ENCODE measurements at places on chromosomes 13 and 19.

DNA sequence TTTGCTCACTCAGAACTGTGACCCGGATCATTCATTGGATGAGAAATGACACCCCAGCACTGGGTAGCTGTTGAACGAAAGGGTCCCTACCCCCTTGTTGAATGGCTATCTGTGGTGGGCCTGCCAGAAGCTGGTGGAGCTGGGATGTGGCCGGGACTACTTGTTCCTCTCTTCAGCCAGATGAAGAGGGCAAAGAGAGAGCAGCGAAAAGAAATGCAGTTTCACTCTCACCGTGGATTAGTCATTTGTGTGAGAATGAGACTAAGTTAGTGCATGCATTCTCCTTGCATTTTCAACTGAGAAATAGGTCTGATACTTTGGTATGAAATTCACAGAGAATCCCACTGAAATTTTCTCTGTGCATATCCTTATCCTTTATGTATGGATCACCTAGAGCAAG is 553.1 kb downstream of the IRS2 start:
- no peak for DNase-seq

GRCh38 chr13:20964904-20965303 is 62.4 kb upstream of the XPO4 start:
- DNase-seq: no peak

GRCh38 chr13:110731072-110731471 is 17.6 kb downstream of the ING1 start:
- DNase-seq: no peak

DNA sequence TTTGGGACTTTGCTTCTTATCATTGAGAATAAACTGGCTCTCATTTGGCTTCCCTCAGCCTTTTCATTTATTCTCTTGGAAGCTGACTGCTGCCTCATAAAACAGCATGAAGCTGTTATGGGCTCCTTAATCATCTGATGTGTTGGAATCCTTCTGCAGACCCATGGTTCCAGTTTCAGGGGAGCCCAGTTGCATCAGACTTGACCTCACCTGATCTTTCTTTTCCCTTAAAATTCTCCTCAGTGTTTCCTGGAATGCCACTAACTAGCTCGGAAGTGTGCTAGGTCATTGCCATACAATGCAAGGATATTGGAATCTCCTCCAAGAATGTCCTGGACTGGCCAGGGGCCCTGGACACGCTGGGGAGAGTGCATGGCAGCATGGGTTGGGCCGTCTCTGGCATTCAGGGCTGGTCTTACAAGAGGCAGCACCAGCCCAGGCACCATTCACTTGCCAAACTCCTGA is 158.7 kb downstream of the FLT1 start:
- DNase-seq: no peak

- no peak for DNase-seq
Measured at GRCh38 chr13:78478183-78478582, 125.2 kb downstream of the POU4F1 start.

DNA sequence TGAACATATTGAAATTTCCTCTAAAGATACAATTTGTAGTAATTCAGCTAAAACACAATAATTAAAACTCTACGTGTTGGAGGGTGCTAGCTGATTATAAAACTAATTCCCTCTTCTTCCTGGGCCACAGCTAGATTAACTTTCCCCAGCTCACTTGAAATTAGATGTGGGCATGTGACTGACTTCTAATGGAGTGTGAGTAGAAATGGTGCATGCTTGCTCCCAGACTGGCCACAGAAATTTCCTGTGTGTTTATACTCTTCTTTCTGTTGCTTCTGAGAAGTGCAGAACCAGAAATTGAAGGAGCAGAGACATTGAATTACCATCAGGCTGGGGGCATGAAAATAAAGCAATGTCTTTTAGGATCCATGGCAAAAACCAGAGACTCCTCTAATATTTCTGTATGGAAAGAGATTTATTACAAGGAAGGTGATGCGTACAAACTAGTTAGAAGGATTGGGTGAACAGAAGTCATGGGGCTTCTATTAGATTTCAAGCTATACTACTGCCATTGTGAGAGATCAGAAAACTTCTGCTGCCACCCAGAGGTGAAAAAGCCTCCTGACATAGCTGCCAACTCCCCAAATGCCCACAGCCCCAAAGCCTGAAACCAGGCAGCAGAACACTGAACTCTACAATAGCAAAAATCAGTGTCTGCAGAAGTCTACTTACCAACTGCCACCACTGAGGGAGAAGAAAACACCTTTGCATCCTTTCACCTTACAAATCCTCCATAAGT is 379.2 kb upstream of the MIR17HG start:
- peak; percentile 24 for DNase-seq

- DNase-seq: no peak
Measured at GRCh38 chr13:26372747-26373146, 118.8 kb downstream of the CDK8 start.

DNA sequence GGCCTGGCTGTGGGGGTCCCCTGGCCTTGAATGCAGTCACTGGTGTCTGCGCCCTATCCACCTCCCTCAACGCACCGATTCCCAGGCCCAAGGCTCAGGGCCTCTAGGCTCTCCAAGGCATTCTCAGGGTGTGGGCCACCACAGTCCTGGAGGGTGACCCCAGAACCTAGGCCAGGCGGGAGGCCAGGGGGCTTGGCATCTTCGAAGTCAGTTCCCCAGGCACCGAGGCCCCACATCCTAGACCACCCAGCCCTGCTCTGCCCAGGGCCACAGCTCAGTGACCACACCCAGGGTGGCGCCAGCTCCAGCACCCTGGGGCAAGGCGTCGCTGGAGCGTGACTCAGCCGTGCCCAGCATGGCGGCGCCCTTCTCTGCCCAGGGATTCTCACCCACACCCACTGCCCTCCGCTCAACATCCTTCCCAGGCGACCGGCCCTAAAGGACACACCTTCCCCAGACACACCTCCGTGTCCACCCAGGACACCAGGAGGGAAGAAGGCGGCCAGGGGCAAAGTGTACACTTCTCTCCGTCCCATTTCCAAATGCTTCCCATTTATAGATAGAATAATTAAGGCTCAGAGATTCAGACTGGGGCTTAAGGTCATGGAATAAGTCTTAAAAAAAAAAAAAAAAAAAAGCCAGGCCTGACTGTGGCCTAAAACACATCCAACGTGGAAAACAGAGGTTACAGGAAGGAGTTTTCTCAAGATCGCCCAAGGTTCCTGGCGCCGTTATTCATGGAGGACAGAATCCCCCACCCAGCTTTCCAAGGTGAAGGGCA is 36.4 kb upstream of the NANOS3 start:
- no peak for DNase-seq

DNA sequence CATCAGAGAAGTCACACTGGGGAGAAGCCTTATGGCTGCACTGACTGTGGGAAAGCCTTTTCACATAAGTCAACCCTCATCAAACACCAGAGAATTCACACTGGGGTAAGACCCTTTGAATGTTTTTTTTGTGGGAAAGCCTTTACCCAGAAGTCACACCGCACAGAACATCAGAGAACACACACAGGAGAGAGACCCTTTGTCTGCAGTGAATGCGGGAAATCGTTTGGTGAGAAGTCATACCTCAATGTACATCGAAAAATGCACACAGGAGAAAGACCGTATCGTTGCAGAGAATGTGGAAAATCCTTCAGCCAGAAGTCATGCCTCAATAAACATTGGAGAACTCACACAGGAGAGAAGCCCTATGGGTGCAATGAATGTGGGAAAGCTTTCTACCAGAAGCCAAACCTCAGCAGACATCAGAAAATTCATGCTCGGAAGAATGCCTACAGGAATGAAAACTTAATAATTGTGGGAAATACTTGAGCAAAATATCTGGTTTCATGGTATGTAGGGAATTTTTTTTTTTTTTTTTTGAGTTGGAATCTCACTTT is 30.7 kb downstream of the ZNF793 start:
- DNase-seq: no peak

- DNase-seq: no peak
Measured at GRCh38 chr19:14775869-14776586, 2.3 kb downstream of the ADGRE2 start.

DNA sequence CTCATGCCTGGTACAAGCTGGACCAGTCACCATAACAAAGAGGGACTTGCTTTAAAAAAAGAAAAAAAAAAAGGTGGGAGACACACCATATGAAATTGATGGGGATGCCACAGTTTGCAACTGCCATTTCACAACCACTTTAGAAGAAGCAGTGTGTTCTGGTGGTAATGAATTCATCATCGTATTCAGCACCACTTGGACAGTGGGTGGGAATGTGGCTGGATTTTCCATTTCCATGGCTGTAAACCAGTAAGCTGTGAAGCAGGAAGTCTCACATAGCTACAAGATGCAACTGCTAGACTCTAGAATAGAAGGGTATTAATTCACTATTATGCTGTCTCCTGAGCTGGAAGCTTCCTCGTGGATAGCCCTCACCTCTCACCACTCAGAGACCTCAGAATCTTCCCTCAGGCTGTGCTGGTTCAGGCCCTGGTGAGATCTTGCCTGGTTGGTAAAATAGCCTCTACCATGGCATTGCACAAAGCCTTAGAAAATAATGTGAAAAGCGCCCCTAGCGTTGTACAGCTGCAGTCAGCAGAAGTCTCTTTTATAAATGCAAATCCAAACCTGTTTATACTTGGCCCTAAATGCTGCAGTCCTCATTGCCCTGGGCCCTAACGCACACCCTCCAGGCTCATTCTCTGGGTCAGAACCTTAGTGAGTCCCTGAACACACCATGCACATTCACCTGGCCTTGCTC is 150.7 kb downstream of the KCTD15 start:
- no peak for DNase-seq

- DNase-seq: no peak
Measured at GRCh38 chr19:49873834-49874233, 3.3 kb downstream of the AKT1S1 start.

GRCh38 chr13:31980830-31981229 is 50.7 kb upstream of the FRY start:
- no peak for DNase-seq

- DNase-seq: no peak
Measured at GRCh38 chr13:76438050-76438449, 448.2 kb downstream of the KCTD12 start.

DNA sequence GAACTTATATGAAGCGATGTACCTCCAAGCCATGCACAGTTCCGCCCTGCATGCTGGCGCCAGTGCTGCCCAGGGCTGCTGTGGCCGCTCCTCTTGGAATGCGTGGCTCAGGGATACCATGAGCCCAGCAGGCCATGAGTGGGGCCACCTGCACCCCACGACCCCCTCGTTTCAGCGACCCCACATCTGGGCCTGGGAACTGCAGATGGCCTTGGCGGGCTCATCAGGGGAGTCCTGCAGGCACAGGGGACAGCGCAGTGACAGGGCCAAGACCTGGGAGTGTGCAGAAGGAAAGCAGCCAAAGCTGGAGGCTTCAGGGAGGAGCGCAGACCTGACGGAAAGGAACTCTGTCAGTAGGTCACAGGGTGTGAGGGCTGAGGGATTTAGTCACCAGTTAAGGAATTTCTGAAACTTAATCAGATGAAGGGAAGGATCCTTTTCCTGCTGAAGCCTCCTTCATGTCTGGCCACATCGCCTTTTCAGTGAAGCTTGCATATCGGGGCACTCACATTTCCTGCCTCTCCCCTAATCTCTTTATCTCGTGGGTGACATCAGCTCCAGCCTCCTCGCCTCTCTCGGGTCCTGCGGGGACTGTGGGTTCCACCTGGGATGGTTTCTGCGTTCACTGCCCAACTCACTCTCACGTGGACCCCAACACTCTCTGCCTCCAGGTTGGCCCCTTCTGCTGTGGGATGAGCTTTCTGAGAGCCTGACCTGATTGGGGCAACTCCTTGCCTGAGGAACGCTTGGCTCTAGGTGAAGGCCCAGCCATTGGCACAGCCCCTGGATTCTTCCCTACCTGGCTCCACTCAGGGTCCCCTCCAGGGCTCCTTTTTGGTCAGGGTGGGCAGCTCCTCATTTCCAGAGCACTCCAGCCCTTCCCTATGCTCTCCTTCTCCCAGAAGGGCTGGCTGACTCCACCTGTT is 123.5 kb downstream of the CRYL1 start:
- DNase-seq: no peak

Measured in NCI-H510A treated with DMSO at 0.1 percent for 48 hours (cell line).